ENCODE measurements at places on chromosomes 3 and 15.

DNA sequence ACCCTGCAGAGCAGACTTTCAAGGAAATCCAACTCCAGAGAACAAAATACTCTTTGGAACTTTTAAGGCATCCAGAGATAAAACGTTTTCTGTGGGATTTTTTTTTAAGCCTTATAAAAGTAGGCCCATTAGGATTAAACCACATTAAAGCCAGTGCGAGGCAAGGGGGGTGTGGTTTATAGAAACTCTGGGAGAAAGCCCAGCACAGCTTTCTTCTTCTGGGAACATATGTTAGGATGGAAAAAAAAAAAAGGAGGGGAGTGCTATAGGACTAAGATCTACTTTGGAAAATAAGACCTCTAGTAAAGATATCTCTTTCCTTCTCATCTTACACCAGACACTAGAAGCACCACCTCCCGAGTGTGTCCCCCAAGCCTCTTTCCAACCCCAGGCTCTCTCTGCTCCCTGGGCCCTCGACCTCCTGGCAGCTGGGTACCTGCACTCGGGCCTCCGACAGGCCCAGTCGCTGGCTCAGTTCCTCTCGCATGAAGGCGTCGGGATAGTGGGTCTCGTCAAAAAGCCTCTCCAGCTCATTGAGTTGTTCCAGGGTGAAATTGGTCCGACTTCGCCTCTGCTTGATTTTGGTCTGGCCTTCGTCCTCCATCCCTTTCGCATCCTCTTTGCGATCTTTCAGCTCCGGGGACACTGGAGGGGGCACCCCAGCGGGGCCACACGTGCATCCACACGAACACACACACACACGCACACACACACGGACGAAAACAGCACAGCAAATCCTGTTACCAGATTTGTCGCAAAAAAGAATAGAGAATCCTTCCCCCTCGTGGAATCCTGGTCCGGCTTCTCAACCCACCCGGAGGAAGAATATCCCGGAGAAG lies 3.8 kb downstream of the SHOX2 start:
- peak; percentile 52 for DNase-seq

DNA sequence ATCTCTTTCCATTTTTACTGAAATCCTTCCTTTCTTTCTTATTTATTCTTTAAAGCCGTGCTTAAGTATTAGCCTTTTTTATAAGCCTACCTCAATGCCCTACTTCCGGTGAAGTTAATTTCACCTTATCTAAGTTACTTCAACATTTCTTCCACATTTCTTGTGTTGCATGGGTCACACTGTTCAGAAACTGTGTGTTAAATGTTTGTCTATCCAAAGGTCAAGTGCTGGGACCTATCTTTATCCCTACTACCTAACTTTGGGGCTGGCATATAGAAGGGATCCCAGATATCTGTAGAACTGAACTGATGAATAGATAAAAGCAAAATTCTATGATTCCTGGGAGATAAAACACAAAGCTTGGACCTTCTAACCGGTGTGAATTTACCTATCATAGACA lies 332.3 kb upstream of the SATB1 start:
- DNase-seq = no peak

DNA sequence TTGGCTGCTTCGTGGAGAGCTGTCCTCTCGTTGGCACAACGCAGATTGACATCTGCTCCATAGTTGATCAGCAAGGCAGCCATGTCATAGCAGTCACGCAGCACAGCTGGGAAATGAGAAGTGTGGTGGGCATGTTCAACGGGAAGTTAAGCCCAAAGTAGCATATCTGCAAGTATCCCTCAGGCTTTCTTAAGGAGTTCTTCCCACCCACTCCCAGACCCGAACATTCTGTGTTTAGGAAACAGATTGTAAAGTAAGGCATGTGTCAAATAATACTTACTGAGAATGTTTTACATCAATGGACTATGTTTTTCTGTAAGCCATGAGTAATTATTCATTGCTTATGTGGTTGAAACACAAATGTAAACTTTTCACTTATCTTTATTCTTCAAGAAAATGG lies 9.2 kb downstream of the ASB14 start:
- no peak for DNase-seq

DNA sequence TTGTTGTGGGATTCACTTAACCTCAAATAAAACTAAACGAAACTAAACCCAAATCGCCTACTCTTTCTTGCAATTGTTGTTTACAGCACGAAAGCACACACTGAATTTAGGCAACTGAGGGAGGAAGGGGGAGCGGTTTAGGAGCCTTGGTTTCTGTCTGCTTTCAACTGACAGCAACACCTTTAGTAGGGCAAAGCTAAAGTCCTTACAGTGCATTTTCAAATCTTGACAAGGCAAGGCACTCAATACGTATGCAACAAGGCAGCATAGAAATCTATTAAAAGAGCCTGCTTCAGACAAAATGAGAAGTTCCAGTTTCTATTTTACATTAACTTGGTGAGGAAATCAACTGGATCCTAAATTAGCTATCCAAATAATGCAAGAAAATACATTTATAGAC lies 174.6 kb downstream of the CHST2 start:
- no peak for DNase-seq

DNA sequence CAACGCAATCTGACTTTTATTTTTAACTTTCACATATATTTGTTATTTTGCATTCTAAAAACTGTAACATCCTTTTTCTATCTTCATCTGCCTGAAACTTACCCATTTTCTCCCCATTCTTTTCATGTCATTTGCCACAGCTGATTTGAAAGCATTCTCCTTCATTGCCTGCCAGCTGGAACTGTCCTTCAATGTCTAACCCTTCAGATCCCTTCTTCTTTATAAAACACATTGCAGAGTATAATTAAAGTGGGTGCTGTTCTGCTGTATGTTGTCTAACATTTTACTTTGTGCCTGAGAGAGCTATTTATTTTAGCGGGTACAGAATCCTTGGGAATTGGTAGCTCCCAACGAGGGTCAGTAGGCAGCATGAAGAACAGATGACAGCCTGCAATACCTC lies 827.4 kb downstream of the IGSF11 start:
- no peak for DNase-seq

Measured in fibroblast of skin of right biceps (primary cell).